ENCODE measurements at places on chromosomes 12 and 14.

DNA sequence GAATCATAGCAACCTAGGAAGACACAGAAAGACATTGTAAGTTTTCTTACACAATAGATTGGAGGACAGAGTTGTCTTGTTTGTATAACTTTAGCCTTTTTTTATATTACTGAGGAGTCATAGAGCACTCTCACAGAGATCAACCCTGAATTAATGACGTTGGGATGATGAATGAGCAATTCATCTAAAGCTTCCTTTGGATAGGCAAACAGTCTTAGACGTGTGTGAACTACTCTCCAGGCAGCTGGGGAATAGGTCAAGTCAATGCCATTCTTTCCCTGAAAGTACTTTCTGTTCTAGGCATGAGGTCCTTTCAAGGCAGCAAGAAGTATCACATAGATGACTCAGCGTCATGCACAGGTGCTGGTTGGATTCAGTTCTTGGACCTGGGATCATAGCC is 369.1 kb upstream of the NOVA1 start:
- DNase-seq: no peak

- DNase-seq: no peak
Measured at GRCh38 chr12:109173443-109174240, 57.3 kb downstream of the ACACB start.

- DNase-seq: no peak
Measured at GRCh38 chr12:52951640-52952039, 2.7 kb downstream of the KRT18 start.

DNA sequence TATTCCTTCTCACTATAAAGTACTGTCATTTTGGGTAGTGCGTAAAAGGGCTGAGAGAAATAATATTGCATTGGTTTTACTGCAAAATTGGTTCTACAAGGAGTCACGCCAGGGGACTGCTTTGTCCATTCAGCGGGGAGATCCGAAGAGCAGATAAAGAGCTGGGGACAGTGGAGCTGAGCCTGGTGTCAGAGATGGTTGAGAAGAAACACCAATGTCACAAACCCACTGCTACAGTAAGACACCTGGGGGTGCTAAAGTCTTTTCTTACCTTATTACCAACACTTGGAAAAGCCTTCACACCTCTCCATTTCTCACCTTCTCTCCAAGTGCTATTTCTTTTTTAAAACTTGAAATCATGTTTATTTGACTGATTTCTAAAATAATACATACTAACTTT is 14.1 kb downstream of the IL31 start:
- no peak for DNase-seq

DNA sequence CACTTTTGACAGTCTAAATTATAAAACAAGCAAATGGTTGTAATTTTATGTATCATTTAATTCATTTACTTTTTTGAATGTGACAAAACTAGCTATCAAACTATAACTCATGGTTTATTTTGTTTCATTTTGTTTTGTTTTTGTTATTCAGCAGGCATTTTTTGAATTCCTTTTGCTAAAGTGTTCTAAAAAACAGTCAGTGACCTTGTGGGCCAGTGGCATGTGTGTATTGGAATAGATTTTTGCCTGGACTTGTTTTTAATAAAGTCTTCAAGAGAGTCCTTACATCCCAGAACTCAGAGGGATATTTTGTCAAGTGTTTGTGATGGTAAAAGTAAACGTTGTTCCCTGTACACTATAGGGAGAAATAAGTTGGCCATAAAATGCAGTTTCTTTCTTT is 369.7 kb upstream of the SYT1 start:
- no peak for DNase-seq

- DNase-seq: no peak
Measured at GRCh38 chr14:104132981-104133380, 5.4 kb upstream of the KIF26A start.

GRCh38 chr12:12019881-12020280 is 50.9 kb upstream of the BCL2L14 start:
- DNase-seq: no peak

DNA sequence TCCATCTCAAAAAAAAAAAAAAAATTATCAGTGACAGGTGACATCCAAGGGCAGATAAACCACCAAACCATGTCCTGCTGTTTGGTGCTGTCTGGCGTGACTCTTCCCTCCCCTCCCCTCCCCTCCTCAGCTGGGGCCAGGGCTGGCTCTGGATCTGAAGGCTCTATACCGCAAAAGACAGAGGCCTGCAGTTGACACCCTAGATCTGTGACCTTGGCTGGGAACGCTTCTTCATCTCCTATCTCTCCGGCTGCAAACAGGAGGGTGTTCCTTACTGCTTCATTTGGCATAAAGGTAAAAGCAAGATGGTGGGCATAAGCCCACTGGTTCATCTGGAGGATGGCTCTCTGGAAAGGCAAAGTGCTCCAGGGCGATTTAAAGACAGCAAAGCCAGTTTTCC is 126.8 kb upstream of the PRMT8 start:
- no peak for DNase-seq
